ENCODE measurements at places on chromosomes 16 and 17.

GRCh38 chr16:87780385-87780989, 14.7 kb upstream of the KLHDC4 start:
- DNase-seq = no peak

DNA sequence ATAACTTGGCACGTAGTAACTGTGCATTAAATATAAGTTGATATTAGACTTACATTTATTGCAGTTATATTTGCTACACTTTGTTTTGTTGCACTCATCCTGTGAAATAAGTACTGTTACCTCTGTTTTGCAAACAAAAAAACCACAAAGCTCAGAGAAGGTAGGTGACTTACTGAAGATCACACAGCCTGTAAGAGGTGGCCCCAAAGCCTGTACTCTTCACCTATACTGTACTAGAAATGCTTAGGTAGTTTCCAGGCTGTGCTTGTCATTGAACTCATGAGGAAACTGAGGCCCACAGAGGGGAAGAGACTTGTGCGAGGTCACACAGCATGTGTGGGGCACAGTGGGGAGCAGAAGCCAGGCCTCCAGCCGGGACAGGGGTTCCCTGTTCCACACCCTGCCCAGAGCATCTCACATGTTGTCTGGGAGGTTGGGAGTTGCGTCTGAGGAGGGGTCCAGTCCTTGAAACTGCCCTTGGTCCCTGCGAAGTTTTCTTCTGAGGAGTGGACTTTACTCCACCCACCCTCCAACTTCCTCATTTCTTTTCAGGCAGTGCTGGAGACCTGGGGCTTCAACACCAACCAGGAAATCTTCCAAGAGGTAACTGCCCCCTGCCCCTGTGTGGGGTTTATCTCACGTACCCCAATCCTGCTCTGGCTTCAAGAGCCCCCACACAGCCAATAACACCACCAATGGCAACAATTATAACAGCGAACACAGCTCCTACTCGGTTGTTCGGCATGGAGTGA, 13.0 kb downstream of the CETP start:
- no peak for DNase-seq

DNA sequence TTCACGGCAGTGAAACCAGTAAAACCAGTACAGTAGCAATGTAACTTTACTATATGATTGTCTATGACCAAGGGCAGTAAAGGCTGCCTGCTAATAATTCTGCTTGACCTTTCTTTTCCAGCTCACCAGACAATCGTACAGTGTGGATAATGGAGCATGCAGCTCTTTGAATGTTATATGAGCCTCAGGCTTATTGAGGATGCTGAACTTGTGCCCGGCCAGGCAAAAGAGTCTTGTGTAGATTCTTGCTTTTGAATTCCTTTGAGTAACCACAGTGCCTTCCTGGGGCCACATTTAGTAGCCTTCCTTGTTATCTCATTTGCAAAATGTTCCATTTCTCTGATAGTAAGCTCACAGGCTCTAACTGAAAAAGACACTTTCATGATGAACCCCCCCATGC, 131.8 kb downstream of the CDH11 start:
- no peak for DNase-seq

DNA sequence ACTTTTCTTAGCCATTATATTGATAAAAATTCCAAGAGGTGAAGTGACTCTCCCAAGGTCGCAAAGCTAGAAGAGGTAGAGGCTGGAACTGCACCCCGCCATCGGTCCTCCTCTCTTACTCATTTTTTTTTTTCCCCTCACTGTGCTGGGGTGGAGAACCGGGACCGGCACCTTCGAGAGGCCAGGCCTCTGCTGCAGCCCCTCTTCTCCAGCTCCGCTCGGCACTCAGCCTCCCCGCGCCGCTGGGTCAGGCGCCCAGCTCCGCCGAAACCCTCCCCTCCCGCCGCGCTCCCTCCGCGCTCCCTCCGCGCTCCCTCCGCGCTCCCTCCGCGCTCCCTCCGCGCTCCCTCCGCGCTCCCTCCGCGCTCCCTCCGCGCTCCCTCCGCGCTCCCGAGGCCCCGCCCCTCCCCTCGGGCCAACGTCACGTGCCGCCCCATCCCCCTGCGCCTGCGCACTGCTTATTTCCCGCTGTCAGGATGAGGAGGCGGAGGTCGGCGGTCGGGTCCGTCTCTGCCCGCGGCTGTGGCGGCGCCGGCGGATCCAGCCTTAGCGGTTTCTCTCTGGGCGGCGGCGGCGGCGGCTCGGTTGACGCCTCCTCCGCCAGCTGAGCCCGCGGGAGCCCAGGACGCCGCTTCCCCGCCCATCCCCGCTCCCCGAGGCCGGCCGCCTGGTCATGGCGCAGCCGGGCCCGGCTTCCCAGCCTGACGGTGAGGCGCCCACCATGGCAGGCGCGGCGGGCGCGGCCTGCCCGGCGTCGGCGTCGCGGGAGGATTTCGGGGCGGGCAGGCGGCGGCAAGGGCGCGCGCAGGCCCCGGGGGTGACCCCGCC, at the start of gene RABEP1:
TSS of gene RABEP1 (plus strand) at position 471 of the 828 bp plus-strand sequence. CDS start at position 674, 203 bp downstream.
- peak; percentile 93 for DNase-seq

- DNase-seq = peak; percentile 20
Measured at GRCh38 chr17:57599271-57600045, 145.6 kb downstream of the CCDC182 start.

- no peak for DNase-seq
Measured at GRCh38 chr17:48883171-48883570, 9.4 kb upstream of the ATP5MC1 start.

DNA sequence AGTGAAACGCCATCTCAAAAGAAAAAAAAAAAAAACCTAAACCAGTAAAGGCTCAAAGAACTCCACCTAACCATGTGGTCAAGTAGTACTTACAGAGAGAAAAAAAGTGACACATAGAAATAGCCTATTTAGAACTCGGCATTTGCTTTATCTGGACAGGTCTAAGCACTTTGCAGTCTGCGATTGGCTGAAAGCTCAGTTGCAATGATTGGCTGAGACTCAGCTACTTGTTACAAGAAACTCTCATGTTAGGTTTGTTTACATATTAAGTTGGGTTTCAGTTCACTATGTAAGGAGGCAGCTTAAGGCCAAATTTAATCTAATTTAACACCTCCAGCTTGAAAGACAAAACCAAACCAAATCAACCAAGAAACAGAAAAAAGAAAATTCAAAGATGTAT, 19.1 kb downstream of the ABCC3 start:
- no peak for DNase-seq

DNA sequence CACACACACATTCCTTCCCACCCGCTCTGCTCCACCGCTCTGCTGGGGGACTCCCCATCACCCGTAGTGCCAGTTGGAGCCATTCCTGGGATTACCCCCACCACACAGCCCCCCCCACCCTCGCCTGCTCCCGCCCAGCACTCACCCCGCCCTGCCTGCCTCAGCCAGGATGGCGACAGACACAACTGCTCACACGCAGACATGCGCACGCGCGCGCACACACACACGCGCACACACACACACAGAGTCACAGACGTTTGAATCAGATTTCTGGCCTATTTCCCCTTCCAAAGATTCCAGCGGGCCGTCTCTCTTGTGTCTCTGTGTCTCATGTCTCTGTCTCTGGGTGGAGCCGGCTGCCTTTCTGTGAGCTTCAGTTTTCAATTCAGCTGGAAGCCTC, 4.4 kb downstream of the CACNA1G start:
- DNase-seq = peak; percentile 95
